ENCODE measurements at places on chromosomes 16 and 17.
A peak's percentile ranks its signal among the peaks of the same experiment; 100 is the strongest.

GRCh38 chr16:66357523-66357928 lies 9.0 kb upstream of the CDH5 start:
- DNase-seq = peak; percentile 60

DNA sequence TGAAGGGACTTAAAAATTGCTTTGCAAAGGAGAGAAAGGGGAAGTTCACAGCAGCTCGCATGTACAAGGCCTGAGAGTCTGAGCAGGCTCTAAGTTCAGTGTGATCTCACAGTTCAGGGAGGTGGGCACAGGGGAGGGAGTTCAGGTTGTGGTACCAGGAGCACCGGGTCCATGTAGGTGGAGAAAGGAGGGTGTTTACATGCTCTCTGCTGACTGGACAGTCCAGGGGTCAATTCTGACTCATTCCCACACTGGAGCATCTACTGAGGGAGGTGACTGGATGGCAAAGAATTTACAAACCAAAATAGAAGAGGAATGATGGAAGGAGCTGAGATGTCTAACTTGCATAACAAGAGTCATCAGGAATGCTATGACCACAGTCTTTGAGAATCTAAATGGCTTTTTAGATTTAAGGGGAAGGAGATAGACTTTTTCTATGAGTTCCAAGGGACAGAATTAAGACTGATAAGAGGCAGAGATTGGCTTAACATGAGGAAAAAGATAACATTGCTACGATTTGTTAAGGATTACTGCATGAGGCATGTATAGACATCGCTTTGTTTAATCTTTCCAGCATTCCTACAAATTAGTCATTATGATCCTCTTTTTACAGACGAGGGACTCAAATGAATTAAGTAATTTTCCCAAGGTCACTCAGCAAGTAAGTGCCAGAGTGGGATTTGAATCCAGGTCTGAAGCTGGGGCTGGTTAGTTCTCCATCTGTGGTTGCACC lies 29.9 kb downstream of the MIS12 start:
- DNase-seq = no peak

DNA sequence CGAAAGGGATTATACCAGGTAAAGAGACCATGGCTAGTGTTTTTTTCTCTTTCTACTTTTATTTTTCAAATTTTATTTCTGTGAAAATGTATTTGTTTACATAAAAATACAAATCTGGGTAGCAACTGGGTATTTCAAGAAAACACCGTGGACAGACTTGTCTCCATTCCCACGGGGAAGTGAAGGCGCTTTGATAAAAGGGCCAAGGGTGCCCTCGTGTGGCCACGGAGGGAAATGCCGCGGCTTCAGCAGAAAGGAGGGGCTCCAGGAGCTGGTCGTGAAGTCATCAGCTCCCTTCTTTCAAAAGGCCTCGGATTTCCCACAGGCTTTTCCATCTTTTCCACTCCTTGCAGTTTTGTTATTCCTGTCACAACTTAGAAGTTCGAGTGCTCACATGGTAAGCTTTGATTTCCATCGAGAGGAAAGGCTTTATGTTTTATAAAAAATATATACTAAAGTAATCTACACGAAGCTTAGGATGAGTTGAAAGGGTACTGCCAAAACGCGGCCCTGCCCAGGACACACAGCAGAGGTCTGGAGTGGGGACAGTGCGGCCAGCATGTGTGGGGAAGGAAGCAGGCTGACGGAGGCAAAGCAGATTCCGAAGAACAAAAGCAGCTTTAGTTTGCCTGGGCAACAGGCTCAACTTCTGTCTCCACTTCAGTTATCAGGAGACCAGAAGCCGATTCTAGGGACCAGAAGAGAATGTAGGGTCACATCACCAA lies 15.3 kb upstream of the MNT start:
- peak; percentile 94 for DNase-seq

DNA sequence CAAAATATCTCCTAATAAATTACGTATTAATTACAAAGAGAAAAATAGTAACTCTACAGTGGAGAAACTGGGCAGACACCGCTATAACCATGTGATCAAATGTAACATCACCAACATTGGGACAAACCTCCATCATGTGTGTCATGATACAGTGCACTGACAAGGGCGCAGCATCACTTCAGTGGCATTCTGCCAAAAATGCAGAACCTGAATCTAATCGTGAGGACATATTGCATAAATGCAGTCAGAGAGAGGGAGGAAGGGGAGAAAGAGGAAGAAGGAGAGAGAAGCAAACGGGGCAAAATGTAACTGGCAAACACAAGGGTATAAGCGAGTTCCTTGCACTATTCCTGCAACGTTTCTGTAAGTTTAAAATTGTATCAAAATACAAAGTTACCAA lies 74.2 kb upstream of the MARCHF10 start:
- DNase-seq = no peak

- no peak for DNase-seq
Observed at GRCh38 chr17:82613283-82614094, 34.8 kb downstream of the WDR45B start.

GRCh38 chr16:54277845-54278703 lies 8.5 kb downstream of the IRX3 start:
- DNase-seq = no peak

GRCh38 chr17:12637015-12637414 lies 28.7 kb upstream of the MYOCD start:
- no peak for DNase-seq

GRCh38 chr17:28861393-28862203 lies 6.8 kb downstream of the ERAL1 start:
- DNase-seq = no peak

DNA sequence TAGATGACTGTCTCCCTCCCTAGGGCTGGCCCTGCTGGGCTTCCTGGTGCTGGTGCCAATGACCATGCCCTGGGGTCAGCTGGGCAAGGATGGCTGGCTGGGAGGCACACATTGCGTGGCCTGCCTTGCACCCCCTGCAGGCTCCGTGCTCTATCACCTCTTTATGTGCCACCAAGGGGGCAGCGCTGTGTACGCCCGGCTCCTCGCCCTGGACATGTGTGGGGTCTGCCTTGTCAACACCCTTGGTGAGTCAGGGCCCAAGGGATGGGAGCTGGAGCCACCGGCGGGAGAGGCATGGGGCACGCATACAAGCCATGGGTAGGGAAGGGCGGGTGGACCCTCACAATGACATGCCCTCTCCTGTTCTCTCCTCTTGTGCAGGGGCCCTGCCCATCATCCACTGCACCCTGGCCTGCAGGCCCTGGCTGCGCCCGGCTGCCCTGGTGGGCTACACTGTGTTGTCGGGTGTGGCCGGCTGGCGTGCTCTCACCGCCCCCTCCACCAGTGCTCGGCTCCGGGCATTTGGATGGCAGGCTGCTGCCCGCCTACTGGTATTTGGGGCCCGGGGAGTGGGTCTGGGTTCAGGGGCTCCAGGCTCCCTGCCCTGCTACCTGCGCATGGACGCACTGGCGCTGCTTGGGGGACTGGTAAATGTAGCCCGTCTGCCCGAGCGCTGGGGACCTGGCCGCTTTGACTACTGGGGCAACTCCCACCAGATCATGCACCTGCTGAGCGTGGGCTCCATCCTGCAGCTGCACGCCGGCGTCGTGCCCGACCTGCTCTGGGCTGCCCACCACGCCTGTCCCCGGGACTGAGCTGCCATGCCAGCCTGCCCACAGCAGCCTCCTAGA lies 2.2 kb downstream of the PAQR4 start:
- no peak for DNase-seq

DNA sequence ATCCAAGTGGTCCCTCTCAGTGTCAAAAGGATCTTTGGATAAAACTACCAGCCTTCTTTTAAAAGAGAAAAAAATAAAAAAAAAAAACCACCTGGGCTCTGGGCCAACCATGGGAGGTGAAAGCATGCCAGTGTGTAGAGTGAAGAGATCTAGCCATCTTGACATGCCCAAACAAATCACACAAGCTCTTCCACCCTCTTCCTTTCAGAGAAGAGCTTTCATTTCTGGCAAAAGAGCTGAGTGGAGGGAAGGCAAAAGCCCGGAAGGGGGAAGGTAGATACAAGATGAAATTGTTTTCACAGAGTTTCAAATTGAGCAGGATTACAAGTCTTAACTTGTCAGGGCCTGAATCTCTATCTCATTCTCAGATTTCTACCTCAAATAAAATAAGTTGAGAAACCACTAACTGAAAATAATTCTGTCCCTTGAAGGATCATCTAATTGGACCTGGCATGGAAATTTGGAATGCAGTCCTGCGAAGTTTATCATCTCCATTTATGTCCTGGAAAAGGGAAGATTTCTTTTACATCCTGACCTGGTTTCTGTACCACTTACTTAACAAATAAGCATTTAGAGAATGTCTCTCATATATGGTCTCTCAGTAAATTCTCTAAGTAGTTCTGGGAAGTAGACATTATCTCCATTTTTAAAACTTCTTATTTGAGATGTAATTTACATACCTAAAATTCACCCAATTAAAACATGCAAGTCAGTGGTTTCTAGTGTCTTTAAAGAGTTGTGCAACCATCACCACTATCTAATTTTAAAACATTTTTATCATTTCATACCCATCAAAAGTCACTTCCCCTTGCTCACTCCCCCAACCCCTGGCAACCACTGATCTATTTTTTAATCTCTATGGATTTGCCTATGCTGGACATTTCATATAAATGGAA lies 93.7 kb downstream of the TANGO6 start:
- DNase-seq = no peak
